NCI-H2081 treated with DMSO at 0.1 percent for 48 hours (cell line): ENCODE measurements at places on chromosomes 6 and 20.
A peak's percentile ranks its signal among the peaks of the same experiment; 100 is the strongest.

DNA sequence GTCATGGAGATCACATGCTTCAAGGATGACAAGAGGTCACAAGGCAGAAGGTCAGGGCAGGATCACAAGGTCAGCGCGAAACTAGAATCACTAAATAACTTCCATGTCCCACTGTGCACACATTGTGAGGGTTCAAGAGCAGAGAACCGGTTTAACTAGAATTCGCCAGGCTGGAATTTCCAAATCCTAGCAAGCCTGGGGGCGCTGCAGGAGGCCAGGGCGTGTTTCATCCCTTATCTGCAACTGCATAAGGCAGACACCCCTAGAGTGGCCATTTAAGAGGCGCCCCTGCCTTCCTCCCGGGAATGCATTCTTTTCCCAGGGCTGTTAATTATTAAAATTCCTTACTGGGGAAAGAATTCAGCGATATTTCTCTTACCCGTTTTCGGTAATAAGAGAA lies 40.2 kb upstream of the SLC22A1 start:
- DNase-seq: no peak

DNA sequence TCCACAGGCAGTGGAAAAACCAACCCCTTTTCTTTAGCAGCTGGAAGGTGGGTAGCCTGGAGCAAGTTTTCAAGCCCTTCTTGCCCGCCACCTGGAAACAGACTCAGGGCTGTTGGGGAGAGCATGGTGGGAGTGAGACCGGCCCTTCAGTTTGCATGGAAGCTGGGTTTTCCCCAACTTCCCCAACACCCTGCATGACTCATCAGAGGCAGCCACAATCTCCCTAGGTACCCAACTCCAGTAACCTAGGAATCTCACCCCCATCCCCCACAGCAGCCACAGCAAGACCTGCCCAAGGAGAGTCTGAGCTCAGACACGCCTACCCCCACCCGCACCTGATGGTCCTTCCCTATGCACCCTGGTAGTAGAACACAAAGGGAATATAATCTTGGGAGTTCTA lies 86.3 kb upstream of the IRAK1BP1 start:
- DNase-seq: no peak

DNA sequence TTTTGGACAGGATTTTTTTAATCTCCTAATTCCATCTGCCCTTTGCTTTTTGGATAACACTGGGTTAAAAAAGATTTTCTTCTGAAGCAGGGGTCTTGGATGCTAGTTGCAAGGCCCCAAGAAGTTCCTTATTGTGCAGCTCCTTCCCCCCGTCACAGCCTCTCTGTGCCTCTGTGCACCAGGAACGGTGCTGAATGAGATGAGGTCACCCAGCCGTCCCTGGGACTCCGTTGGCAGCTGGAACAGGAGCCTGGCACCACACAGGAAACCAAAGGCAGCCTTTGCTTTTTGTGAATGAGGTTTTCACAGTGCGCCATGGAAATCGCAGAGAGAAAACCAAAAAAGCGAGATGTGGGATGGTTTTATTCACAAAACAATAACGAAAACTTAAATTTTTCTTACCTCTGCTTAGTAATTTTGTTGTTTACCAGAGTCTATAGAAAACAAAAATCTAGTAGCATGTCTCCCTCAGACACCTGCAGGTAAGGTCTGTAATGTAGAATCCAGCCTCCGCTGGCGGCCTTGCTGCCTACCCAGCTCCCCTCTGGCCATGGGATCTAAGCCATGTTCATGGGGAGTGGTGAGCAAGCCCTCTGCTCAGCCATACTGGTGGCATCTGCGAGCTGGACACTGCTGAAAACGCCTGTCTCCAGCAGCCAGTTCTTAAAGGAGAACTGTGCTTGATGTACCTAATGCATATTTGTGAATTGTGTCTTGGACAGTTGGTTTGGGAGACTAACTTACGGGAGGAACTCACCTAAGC lies 40.4 kb upstream of the SYNJ2 start:
- DNase-seq: no peak

GRCh38 chr6:79586548-79586947 lies 44.6 kb upstream of the SH3BGRL2 start:
- DNase-seq: no peak

DNA sequence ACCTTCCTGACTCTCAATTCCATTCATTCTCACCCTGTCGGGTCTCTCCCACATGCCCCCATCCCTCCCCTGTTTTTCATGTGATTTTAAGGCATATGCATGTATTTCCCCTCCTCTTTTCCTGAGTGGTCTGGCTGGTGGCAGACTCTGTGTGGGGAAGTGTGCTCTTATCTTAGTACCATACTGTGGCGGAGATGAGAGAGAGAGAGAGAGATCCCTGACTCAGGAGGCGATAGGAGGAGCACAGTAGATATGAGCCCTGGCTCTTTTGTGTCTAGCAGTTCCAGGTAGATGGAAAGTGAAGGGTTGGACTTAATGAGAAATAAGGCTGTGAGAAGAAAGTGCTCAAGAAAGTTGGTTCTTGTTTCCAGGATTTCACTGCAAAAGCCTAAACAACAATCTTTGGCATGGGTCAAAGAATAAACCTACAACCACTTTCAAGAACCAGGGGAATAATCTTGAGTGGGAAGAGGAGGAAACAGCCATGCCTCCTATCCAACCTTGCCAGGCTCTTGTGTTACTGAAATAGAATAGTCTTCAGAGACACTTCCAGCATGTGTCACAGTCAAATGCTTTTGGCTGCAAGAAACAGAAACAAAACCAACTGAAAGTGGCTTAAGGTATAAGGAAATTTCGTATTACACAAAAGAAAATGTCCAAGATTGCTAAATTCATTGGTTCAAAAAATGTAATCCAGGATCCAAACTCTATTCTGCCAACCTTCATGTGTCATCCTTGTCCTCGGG lies 123.8 kb upstream of the MYLIP start:
- DNase-seq: no peak

GRCh38 chr6:170207586-170208181 lies 83.2 kb downstream of the DLL1 start:
- no peak for DNase-seq

DNA sequence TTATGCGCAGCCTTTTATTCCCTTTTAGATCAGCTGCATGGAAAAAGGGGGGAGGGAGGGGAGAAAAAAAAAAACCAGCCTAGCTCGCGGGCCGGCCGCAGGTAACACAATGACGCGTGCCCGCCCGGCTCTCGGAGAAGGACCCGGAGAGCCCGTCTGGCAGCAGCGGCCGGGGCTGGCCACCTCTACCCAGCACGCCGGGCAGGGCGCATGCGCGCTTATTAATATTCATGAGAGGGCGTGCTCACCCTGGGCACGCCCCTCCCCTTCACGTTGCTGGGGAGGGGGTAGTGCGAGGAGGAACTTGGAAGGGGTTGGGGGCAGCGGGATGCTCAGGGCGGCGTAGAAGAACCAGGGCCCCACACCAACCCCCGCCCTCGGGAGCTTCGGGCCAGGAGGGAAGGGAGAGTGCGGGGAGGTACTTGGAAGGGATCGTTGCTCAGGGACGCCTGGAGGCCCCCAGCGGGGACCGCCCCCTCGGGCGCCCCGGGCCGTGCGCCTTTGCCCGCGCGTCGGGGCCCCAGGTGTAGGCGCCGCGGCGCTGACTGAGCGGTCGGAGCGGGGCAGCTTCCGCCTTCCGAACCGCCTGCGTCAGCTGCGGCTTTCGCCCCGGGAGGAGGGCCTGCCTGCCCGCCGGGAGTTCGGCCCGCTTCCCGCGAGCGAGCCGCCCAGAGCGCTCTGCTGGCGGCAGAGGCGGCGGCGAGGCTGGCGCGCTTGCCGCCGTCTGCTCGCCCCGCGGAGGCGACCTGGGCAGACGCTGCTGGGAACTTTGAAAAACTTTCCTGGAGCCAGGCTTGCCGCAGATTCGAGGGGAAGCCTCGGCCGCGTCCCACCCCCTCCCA lies at the start of gene JAG1:
JAG1 (minus strand) TSS at position 158 of the 842 bp plus-strand sequence. CDS start 469 bp downstream, outside the sequence.
- DNase-seq: peak; percentile 54

- no peak for DNase-seq
These were observed 560.5 kb downstream of the BCKDHB start for GRCh38 chr6:80667006-80667405.
